LHCN-M2 (cell line): ENCODE measurements at places on chromosomes 2 and 18. TPM values are rescaled to one million over a fixed set of nuclear protein-coding genes. Genes with fewer than 3 reads are reported as not detected.

GAL3ST2 gene
- not detected in 2 replicates for total RNA-seq

CAPN14 gene
- total RNA-seq = under 0.01 and 0.06 TPM in 2 replicates

DSEL gene
- 157 and 164 TPM in 2 replicates for total RNA-seq

ITPRIPL1 gene
- total RNA-seq = 0.34 and 0.83 TPM in 2 replicates

COQ10B gene
- 34.8 and 39.1 TPM in 2 replicates for total RNA-seq

SUMO1 gene
- 113 and 133 TPM in 2 replicates for total RNA-seq

SP3 gene
- 75.7 and 83.2 TPM in 2 replicates for total RNA-seq

RBM44 gene
- total RNA-seq = 0.06 and 0.34 TPM in 2 replicates

SERPINB8 gene
- 17.8 and 21.5 TPM in 2 replicates for total RNA-seq

CCDC121 gene
- 2.2 and 2.9 TPM in 2 replicates for total RNA-seq

ZNF396 gene
- total RNA-seq = 0.19 and 0.69 TPM in 2 replicates

NOP58 gene
- total RNA-seq = 82.0 and 127 TPM in 2 replicates

COPS7B gene
- total RNA-seq = 20.8 and 22.1 TPM in 2 replicates

ANTXR1 gene
- total RNA-seq = 181 and 209 TPM in 2 replicates

PAIP2B gene
- 0.06 and 0.17 TPM in 2 replicates for total RNA-seq

SLC9A4 gene
- 0.06 TPM in 2 replicates for total RNA-seq

EML6 gene
- total RNA-seq = 0.32 and 0.34 TPM in 2 replicates

MBOAT2 gene
- total RNA-seq = 22.6 and 23.5 TPM in 2 replicates

GPR45 gene
- total RNA-seq = not detected in 2 replicates

UGT1A10 gene
- total RNA-seq = not detected in 2 replicates

IL1R1 gene
- total RNA-seq = 39.0 and 42.7 TPM in 2 replicates

APCDD1 gene
- 3.1 and 8.2 TPM in 2 replicates for total RNA-seq

PLEK gene
- total RNA-seq = not detected in 2 replicates

SP140 gene
- total RNA-seq = 0.34 TPM in 1 of 2 replicates, not detected in the other

CKAP2L gene
- total RNA-seq = 23.9 and 33.2 TPM in 2 replicates

C1QL2 gene
- not detected in 2 replicates for total RNA-seq

CYRIA gene
- 3.5 and 4.5 TPM in 2 replicates for total RNA-seq

POTEI gene
- total RNA-seq = not detected in 2 replicates

RAPH1 gene
- 43.1 and 66.0 TPM in 2 replicates for total RNA-seq

CARF gene
- total RNA-seq = 8.0 and 11.6 TPM in 2 replicates

DNAJC10 gene
- 82.2 and 90.4 TPM in 2 replicates for total RNA-seq

STARD6 gene
- not detected in 2 replicates for total RNA-seq

HOXD13 gene
- not detected in 2 replicates for total RNA-seq
